Muscle of arm (tissue), 14 donors: ENCODE measurements at places on chromosomes 7 and 10. TPM values are rescaled to one million over a fixed set of nuclear protein-coding genes. Genes with fewer than 3 reads are reported as not detected.

DNA sequence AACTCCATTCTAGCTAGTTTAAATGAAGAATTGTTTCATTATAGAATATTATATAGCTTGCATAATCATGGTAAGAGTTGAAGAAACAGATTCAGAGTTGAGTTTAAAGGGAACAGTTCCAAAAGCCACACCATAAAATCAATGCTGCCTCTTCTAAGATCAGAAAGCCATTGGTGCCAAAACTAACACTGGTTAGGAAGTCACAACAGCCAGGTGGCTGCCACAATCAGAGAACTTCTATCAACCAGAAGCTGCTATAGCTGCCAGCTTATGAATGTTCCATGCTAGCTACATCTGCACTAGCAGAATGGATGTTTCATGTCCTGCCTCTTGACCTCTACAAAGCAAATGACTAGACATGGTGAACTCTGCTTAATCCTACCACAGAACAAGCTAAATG lies 583.1 kb upstream of the LRRN3 start:
- no peak for DNase-seq

GRCh38 chr10:66639371-66639770 lies 286.5 kb upstream of the LRRTM3 start:
- no peak for DNase-seq

DNA sequence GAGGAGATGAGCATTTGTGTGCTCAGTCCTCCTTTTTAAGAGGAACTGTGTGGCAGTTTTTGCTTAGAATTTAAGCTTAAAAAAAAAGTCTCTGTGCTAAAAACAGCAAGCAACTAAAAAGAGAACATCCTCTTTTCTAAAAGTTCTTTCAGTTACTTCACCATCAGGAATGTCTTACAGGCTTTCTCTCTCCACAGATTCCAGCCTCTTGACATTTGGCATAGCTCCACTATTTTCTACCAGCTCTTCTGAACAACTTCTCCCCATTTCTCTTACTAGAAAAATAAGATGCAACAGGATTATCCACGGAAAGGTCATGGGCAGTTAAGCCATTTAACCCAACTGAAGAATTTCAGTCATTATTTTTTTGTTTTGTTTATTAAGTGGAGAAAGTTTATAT lies 13.2 kb downstream of the PCLO start:
- DNase-seq: no peak

GRCh38 chr7:1085910-1086421 lies 1.9 kb upstream of the GPER1 start:
- no peak for DNase-seq

The HOXA6 gene
- 9.3 TPM for polyA plus RNA-seq

The CFAP70 gene
- polyA plus RNA-seq: 0.88 TPM

DNA sequence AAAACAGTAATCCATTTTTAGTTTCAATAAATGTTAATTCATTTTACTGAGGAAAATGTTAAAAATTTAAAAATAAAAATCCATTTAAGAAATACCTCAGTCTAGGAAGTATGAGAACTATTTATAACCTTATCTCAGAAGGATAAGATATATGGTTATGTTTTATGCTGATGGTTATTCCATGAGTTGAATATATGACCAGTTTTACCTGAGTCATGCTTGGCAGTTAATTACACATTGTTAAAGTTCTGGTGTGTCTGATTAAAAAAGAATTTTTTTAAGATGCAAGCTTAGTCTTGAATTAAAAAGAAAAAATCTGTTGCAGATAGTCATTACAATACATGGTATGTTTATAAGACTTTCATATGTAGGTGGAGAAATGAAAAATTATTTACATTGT lies 191.7 kb downstream of the ARL4A start:
- no peak for DNase-seq

DNA sequence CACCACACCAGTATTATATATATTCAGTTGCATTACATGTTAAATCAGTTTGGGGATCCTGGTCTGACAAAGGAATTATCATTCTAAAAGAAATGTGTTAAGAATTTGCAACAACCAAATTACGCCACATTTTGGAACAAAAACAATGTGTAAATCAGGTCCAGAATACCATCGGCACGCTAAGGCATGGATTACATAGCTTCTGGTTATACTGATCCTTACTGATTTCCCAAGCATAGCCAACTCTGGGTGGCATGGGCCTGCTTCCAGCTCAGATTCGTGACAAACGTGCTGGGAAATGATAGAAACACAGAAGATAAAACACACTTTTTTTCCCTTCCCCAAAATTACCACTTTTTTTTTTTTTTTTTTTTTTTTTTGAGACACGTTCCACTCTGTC lies 660.0 kb downstream of the SORCS1 start:
- DNase-seq: no peak

GRCh38 chr10:130512936-130513335 lies 376.7 kb downstream of the GLRX3 start:
- no peak for DNase-seq

DNA sequence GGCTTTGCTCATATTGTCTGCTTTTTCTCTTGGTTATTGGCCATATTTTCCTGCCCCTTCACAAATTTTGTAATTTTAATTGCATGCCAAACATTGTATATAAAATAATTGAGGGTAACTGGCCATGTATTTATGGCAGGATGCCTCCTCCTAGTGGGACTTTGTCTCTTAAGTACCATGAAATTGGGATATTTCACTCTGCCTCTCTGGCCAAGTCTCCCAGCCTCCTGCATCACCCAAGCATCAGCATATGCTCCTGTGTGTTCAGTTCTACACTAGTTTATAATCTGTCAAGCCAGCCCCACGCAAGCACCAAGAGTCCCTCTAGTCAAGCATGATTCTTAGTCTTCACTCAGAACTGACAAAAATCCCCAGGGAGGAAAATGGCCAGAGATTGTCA lies 44.2 kb upstream of the FHIP2A start:
- DNase-seq: no peak
